ENCODE measurements at places on chromosomes 3 and 15. TPM values are rescaled to one million over a fixed set of nuclear protein-coding genes. Genes with fewer than 3 reads are reported as not detected.

- DNase-seq = no peak
- no peak overlapping the region for H3K27ac ChIP-seq
- H3K36me3 ChIP-seq = no peaks in the 10 kb centered on the region
- no peaks in the 10 kb centered on the region for H3K4me1 ChIP-seq
- no peaks in the 10 kb centered on the region for H3K27me3 ChIP-seq
Observed at GRCh38 chr3:151437906-151438305, 23.0 kb downstream of the IGSF10 start.

DNA sequence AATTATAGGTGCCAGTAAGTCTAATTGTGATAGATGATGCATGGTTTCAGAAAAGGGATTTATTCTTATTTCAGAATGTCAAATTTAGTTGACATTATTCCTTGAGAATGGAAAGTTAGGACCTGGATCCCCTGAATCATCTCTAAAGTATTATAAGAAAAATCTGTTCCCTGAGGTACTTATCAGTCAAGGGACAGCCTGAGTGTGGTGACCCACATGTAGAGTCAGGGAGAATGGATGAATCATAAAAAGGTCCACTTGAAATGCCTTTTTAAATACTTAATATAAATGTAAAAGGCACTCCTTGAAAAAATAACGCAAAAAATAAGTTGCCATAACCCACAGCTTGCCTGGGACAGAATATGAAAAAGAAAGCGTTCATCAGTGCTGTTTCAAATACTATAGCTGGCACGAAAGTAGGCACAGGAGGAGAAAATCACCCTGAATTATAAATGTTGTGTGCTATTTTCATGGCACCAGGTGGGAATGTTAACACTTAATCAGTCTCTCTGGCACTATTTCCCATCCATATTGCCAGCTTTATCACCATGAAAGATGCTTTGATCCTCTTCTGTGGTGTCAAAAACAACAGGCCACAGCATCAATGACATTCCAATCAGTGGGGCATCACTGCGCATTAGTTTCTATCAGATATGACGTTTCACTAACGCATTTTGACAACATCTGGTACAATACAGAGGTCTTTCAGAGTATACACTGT, 208.5 kb downstream of the EPHA3 start:
- no peaks in the 10 kb centered on the region for H3K36me3 ChIP-seq
- no peak overlapping the region for H3K27ac ChIP-seq
- no peaks in the 10 kb centered on the region for H3K27me3 ChIP-seq
- DNase-seq = no peak
- H3K4me1 ChIP-seq = no peaks in the 10 kb centered on the region
- no peak overlapping the region for H3K4me3 ChIP-seq

- H3K27ac ChIP-seq = no peak overlapping the region
- DNase-seq = no peak
- no peaks in the 10 kb centered on the region for H3K27me3 ChIP-seq
- no peaks in the 10 kb centered on the region for H3K36me3 ChIP-seq
- H3K4me3 ChIP-seq = no peak overlapping the region
Observed at GRCh38 chr3:24730173-24730572, 235.5 kb upstream of the THRB start.

DNA sequence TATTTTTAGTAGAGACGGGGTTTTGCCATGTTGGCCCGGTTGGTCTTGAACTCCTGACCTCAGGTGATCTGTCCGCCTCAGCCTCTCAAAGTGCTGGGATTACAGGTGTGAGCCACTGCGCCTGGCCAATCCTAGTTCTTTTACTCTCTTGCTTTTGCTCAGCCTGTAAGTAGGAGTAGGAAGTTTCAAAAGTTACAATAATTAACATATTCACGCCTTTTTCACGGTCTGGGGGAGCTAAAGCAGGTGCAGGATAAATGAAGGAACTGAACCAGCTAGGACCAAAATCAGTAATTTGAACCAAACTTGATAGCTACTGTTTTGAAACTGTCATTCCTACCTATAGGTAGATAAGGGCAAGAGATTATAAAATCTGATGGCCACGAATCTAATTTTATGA, 98.5 kb downstream of the CACNA1D start:
- no peaks in the 10 kb centered on the region for H3K36me3 ChIP-seq
- no peak for DNase-seq
- H3K27me3 ChIP-seq = no peaks in the 10 kb centered on the region
- no peak overlapping the region for H3K27ac ChIP-seq
- H3K4me1 ChIP-seq = 0 out of 2 replicates have a peak, but pooled peaks cover 6% of the 10 kb centered on the region
- H3K4me3 ChIP-seq = no peak overlapping the region

- no peak overlapping the region for H3K27ac ChIP-seq
- DNase-seq = no peak
- H3K4me1 ChIP-seq = no peaks in the 10 kb centered on the region
Observed at GRCh38 chr3:82927309-82928253, 1166.1 kb upstream of the GBE1 start.

GRCh38 chr3:56689303-56689702, 6.2 kb upstream of the TASOR start:
- no peaks in the 10 kb centered on the region for H3K27me3 ChIP-seq
- peaks cover 7% of the 10 kb centered on the region for H3K4me1 ChIP-seq
- H3K27ac ChIP-seq = no peak overlapping the region
- no peak overlapping the region for H3K4me3 ChIP-seq
- DNase-seq = no peak

- no peak overlapping the region for H3K4me3 ChIP-seq
- no peaks in the 10 kb centered on the region for H3K27me3 ChIP-seq
- H3K27ac ChIP-seq = no peak overlapping the region
- H3K36me3 ChIP-seq = no peaks in the 10 kb centered on the region
- DNase-seq = no peak
Observed at GRCh38 chr3:14687360-14687759, 12.4 kb downstream of the C3orf20 start.

- no peak overlapping the region for H3K27ac ChIP-seq
- no peak for DNase-seq
- no peak overlapping the region for H3K4me3 ChIP-seq
- H3K36me3 ChIP-seq = no peaks in the 10 kb centered on the region
Observed at GRCh38 chr3:193271101-193271840, 30.2 kb downstream of the PLAAT1 start.

GRCh38 chr3:116863822-116864589, 154.4 kb downstream of the TUSC7 start:
- H3K36me3 ChIP-seq = no peaks in the 10 kb centered on the region
- peak; percentile 14 for DNase-seq
- no peak overlapping the region for H3K4me3 ChIP-seq
- no peak overlapping the region for H3K27ac ChIP-seq

DNA sequence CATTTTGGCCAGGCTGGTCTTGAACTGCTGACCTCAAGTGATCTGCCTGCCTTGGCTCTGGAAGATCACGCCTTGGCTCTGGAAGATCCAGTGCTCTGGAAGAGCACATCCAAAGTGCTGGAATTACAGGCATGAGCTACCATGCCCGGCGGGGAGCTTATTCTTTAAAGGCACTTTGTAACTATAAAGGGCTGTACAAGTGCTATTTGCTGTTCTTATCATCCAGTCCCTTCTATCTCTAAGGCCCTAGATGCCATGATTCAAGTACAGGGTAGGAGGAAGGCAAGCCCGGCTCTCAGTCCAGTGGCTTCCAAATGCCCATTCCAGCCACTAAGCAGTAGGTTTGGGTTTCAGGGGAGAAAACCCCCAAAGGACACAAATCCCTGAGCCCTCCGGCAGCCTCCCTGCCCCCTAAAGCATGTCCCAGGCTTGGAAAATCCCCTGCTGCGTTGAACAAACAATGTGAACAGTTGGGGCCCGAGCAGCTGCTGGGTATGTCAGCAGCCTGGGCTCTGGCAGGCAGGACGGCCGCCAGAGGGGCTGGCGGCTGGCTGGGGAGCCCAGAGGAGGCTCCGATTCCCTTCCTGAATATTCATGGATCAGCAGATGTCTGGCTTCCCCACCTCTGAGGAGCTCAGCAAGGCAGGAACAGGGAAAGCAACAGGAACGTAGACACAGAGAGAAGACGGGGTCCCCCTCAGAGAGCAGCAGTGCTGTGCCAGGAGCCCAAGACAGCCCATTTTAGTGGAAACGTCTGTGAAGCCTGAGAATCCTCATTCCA, 7.7 kb downstream of the IGDCC4 start:
- peak overlapping the region; percentile 12 for H3K27ac ChIP-seq
- no peaks in the 10 kb centered on the region for H3K27me3 ChIP-seq
- peaks cover 28% of the 10 kb centered on the region for H3K4me1 ChIP-seq
- H3K4me3 ChIP-seq = no peak overlapping the region
- no peaks in the 10 kb centered on the region for H3K36me3 ChIP-seq

- no peak overlapping the region for H3K4me3 ChIP-seq
- H3K4me1 ChIP-seq = peaks cover 18% of the 10 kb centered on the region
- no peak for DNase-seq
- no peaks in the 10 kb centered on the region for H3K36me3 ChIP-seq
- H3K27ac ChIP-seq = no peak overlapping the region
- H3K27me3 ChIP-seq = no peaks in the 10 kb centered on the region
Observed at GRCh38 chr3:167728176-167728575, 6.5 kb downstream of the PDCD10 start.

DNA sequence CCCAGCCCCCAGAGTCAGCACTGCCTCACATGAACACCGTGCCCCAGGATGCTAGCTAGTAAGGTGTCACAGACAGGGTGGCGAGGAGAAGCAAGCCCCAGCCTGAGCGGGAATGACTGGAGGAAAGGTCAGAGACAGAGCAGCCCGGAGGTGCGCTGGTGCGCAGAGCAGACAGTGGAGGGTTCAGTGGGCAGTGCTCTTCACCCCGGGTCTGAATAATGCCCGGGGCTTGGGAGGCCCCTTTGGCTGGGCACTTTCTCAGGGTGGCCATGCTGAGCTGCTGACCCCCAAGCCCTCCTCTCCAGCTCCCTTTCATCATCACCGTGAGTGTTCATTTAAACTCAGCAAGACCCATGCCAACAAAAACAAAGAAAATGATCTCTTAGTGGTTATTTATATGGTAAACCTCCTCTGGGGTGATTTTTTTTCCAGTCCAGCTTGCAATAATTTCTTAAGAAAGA, 110.8 kb downstream of the VGLL4 start:
- H3K27ac ChIP-seq = no peak overlapping the region
- no peaks in the 10 kb centered on the region for H3K27me3 ChIP-seq
- no peak for DNase-seq
- no peaks in the 10 kb centered on the region for H3K4me1 ChIP-seq
- H3K36me3 ChIP-seq = no peaks in the 10 kb centered on the region

- no peak overlapping the region for H3K4me3 ChIP-seq
- H3K27me3 ChIP-seq = no peaks in the 10 kb centered on the region
- no peak overlapping the region for H3K27ac ChIP-seq
- H3K4me1 ChIP-seq = peaks cover 4% of the 10 kb centered on the region
Observed at GRCh38 chr3:196902296-196902695, 34.6 kb downstream of the SENP5 start.

DNA sequence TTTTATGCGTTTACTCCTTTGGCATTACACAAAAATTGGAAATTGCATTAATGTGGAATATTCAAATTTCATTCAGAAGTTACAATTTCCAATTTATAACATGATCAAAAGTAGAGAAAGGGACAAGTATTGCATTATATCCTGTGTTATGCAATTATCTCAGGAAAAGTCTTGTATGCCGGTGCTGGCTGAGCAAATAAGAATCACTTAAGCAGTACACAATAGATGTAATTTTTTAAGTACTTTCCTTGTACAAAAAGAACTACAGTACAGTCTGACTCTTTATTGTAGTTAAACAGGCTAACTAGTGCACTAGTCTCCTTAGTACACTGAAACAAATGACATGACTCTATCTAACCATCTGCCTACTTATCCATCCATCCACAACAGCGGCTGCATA, 493.2 kb upstream of the KCNMB2 start:
- H3K4me1 ChIP-seq = no peaks in the 10 kb centered on the region
- H3K36me3 ChIP-seq = no peaks in the 10 kb centered on the region
- H3K4me3 ChIP-seq = no peak overlapping the region
- H3K27me3 ChIP-seq = no peaks in the 10 kb centered on the region

- DNase-seq = no peak
- H3K36me3 ChIP-seq = no peaks in the 10 kb centered on the region
- no peaks in the 10 kb centered on the region for H3K27me3 ChIP-seq
- peak overlapping the region; percentile 74 for H3K4me3 ChIP-seq
- H3K27ac ChIP-seq = peak overlapping the region; percentile 32
- H3K4me1 ChIP-seq = peaks cover 24% of the 10 kb centered on the region
Observed at GRCh38 chr3:195908694-195909581, 587 bp upstream of the TNK2 start.

GRCh38 chr15:52256930-52257733, 38.5 kb downstream of the MYO5C start:
- no peak overlapping the region for H3K27ac ChIP-seq
- no peak for DNase-seq
- H3K4me1 ChIP-seq = no peaks in the 10 kb centered on the region
- peaks cover 1% of the 10 kb centered on the region for H3K36me3 ChIP-seq
- no peak overlapping the region for H3K4me3 ChIP-seq
- H3K27me3 ChIP-seq = no peaks in the 10 kb centered on the region

GRCh38 chr3:134110963-134111362, 81.2 kb upstream of the SLCO2A1 start:
- H3K36me3 ChIP-seq = no peaks in the 10 kb centered on the region
- no peaks in the 10 kb centered on the region for H3K27me3 ChIP-seq
- no peak overlapping the region for H3K4me3 ChIP-seq
- no peaks in the 10 kb centered on the region for H3K4me1 ChIP-seq

DNA sequence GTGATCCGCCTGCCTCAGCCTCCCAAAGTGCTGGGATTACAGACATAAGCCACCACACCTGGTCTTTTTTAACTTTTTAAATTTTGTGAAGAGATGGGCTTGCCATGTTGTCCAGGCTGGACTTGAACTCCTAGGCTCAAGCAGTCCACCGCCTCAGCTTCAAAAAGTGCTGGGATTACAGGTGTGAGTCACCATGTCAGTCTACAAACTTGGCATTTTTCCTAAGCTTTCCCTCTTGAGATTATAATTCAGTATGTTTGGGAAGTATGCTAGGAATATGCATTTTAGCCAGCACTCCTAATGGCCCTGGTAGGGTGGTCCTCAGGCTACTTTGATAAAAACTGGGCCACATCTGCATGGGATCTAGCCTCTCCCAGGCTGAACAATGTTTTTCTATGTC, 4.4 kb downstream of the WDR73 start:
- no peak for DNase-seq
- H3K36me3 ChIP-seq = peaks cover 3% of the 10 kb centered on the region
- H3K4me1 ChIP-seq = 0 out of 2 replicates have a peak, but pooled peaks cover 4% of the 10 kb centered on the region

DNA sequence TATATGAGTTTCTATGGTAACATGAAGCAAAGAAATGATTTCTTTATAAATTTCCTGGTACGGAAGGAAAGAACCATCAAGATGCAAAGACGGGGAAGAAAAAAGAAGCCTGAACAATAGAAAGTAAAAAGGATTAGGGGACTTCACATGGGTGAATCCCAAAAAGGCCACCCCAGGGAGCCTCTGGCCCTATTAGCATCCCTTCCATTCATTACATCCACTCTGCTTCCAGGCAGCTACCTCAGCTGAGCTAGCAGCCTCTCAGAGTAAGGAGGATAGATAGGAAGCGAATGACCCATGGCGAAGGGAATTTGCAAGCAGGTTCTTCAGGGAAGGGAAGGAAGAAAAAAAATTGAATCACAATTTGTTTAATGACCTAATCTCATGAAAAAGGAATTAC, 81.6 kb downstream of the GABRB3 start:
- no peak for DNase-seq
- H3K4me1 ChIP-seq = no peaks in the 10 kb centered on the region
- no peaks in the 10 kb centered on the region for H3K36me3 ChIP-seq
- no peak overlapping the region for H3K27ac ChIP-seq

- H3K27ac ChIP-seq = no peak overlapping the region
- no peak overlapping the region for H3K4me3 ChIP-seq
- H3K36me3 ChIP-seq = no peaks in the 10 kb centered on the region
- no peak for DNase-seq
Observed at GRCh38 chr3:158295771-158296170, 185.9 kb downstream of the RSRC1 start.

The NMB gene
- 7.5 TPM for total RNA-seq

The CCDC39 gene
- not detected for total RNA-seq

The OSBPL10 gene
- 79.5 TPM for total RNA-seq

The CCR9 gene
- not detected for total RNA-seq

The NR1I2 gene
- not detected for total RNA-seq

The PP2D1 gene
- total RNA-seq = not detected

The C3orf85 gene
- total RNA-seq = 0.81 TPM

The TWF2 gene
- 29.9 TPM for total RNA-seq

The IL5RA gene
- total RNA-seq = 0.23 TPM

The ADIPOQ gene
- total RNA-seq = not detected

The TGM5 gene
- not detected for total RNA-seq

Data from Caco-2 (cell line).